ENCODE measurements at places on chromosomes 4 and X.

DNA sequence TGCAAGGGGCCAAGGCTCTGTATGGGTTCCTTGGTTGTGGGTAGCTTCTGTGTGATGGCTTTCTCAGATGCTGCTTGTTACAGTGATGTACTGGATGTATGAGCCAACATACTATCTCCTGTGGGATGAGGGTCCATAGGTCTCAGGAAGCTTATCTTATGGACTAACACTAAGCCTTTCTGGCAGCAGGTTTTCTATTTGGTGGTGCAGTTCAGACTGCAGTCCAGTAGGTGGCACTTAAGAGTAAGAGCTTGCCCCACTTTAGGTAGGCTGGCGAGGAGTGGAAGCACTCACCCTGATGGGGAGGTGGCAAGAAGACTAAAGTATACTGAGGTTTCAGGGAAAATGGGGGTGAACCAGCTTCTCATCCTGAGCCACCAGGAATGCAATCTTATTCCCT lies 306.7 kb upstream of the MAOA start:
- DNase-seq = no peak

DNA sequence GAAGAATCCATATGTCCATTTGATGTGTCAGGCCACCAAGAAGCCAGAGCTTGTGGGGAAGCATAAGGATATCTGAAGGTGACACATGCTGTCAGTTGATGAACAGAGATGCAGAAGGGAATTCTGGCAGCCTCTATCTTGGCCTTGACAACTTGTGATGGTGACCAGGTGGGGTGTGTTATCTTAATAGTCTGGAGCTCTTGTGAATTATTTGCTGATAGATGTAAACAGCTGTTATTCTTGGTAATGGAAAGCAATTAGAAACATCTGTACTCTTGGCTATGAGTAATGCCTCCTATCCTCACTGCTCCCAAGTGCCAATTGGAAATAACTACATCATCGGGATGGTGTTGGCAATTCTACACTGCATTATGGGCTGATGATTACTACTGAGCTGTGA lies 51.9 kb downstream of the NAA11 start:
- DNase-seq = no peak

- no peak for DNase-seq
Observed at GRCh38 chr4:152074088-152074437, 313.3 kb upstream of the GATB start.

DNA sequence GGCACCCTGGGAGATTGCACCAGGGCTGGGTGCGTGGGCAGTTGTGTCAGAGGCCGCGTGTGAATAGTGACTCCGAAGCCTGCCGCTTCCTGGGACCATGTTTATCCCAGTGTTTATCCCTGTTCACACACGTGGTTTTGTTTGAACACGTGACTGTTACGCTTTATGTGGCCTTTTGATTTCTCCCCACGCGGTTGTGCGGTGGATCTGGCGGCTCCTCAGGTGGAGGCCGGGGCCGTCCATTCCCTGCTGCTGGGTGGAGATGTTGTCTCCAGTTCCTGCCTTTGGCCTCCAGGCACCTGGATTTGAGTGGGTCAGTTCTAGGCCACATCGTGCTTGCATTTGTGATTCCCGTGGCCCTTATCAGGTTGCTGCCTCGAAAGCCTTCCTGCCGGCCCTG lies 35.1 kb downstream of the NELFA start:
- DNase-seq = no peak
